H9 (cell line): ENCODE measurements at places on chromosomes 5 and 9. TPM values are rescaled to one million over a fixed set of nuclear protein-coding genes. Genes with fewer than 3 reads are reported as not detected.

DNA sequence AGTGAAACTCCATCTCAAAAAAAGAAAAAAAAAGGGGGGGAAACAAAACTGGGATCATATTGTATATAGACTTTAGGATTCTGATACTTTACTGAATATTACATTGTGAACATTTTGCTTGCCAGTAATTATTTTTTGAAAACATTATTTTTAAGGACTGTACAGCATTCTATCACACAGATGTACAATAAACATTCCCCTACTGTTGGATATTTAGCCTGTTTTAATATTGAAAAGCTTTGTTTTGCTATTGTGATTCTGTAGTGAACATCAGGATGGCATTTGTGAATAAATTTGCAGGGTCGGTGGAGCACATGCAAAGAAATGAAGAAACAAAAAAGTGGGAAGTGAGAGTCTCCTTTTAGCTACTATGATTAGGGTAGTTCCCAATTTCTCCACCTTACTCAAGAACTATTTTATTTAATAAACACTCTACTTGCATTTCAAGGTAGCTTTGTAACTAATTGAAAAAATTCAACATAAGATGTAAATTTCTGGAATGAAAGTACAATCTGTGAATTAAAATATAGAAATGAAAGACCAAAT is 18.7 kb downstream of the RASGRF2 start:
- DNase-seq = no peak

DNA sequence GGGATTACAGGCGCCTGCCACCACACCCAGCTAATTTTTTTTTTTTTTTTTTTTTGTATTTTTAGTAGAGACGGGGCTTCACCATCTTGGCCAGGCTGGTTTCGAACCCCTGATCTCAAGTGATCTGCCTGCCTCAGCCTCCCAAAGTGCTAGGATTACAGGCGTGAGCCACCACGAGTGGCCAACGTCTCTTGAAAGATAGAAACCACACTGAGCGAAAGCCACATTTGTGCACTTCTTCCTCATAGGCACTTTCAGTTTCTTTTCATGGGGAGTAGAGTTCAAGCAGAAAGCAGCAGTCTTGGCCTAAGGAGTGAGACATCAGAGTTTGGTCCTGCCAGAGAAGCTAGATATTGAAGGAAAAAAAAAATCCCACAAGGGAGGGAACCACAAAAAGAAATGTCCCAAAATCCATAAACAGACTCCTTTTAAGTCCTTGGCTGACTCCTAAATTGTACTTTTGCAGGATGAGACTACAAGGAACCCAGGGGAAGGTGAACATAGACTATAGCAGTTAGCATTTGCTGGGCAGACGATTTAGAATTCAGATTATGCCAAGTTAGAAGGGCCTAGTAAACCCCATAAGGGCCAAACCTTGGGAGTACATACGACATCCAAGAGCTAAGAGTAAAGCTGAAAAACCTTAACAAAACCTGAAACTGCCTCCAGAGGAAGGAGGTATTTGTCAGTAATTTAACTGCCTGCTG is 43.9 kb upstream of the GLIPR2 start:
- no peak for DNase-seq

DNA sequence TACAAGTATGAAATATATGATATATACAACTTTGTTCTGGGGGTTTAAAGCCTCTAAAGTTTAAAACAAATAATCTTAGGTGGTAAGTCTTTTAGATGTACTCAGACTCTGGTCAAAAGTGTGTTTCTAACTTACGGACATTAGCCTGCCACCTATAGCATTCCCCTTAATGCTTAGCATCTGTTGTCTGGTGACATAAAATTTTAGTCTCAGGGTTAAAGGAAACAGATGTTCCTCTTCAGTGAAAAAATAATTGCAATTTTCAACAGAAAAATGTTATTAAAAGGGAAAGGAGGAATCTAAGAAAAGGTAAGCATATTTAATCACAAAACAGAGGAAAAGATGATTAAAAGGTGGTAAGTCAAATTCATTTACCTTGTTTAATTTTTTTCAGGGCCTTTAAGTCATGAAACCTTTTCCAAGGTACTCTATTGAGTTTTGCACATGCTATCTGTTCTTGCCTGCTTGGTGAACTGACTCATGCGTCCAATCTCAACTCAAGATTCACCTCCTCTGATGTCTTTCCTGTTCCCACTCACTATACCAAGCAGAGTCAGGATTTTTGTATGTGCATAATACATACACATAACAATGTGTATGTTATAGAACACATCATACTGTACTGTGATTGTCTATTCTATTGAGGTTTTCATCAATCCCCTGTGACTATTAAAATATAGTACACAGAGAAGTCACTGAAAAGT is 7.9 kb downstream of the TMEM167A start:
- DNase-seq = no peak

PCDHGA3 gene
- total RNA-seq = 0.88 and 0.94 TPM in 2 replicates

DNA sequence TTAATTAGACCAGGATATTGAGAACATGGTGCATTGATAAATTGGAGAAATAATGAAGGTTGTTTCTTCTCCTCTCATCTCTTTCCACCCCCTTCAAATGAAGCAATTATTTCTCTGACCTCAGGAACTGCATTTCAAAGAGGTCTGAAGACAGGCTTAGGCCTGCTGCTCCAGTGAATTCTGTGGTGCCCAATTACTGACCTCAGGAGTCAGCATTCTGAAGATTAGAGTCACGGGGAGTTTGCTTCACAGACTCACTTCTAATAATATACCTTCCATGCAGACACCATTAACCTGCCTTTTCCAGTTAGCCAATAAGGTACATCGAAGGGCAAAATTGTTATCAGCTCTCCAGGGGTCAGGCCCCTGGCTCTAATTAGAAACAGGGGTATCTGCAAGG is 270.9 kb downstream of the GAS1 start:
- no peak for DNase-seq

GPX3 gene
- total RNA-seq = 20.4 and 20.9 TPM in 2 replicates

DNA sequence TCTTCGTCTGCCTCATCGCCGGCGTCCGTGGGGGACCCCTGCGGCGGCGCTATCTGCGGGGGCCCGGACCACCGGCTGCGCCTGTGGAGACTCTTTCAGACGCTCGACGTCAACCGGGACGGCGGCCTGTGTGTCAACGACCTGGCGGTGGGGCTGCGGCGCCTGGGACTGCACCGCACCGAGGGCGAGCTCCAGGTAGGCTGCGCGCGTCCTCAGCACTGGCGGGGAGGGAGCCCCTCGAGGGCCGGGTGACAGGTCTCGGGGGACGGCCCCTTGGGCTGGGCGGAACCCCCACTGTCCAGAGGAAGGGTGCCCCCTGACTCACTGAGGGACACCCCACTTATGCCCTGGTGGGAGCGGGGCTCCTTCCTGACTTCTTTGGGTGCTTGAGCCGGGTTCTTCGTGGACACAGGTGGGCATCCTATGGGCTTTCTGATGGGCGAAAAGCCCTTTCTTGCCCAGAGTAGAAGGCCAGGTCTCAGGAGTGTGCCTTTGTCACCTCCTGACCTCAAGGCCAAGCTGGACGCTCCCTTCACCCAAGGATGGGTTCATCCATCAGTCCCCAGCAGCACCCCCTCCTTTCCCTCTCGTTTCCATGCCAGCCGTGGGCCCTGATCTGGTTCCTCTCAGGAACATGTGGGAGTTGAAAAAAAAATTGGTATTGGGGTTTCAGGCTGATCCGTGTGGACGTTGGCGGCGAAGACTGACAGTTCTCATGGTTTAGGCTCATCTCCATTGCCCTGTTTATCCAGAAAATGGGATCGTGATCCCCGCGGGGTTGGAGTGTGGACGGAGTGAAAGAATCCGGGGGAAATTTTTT is 564 bp downstream of the SLC25A25 start:
- no peak for DNase-seq

PTGS1 gene
- 1.0 and 1.3 TPM in 2 replicates for total RNA-seq

DNA sequence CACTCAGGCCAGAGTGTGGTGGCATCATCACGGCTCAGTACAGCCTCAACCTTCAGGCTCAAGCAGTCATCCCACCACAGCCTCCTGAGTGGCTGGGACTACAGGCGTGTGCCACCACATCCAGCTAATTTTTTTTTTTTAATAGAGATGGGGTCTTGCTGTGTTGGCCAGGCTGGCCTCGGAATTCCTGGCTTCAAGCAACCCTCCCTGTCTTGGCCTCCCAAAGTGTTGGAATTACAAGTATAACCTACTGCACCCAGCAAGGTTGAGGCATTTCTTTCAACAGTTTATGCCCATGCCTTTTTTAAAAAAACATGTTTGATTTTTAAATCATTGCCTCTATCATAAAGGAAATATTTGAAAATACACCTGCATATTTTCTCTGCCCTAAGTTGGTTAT is 2.8 kb downstream of the RARS1 start:
- DNase-seq = no peak

DNA sequence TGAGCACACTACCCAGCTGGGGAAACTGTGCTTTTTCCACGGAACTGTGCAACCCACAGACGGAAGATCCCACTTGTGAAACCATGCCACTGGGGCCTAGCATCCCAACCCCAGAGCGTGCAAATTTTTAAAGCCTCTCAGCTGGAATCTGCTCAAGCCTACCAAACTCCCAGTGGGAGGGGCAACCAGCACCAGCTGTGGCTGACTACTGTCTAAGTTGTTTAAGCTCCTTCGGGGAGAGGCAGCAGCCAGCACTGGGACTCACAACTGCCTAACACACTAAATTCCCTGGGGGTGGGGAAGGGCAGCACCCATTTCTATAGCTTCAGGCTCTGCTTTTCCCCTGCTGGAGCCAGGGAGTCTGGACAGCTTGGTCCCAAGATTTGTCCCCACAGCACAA is 287.6 kb upstream of the MSX2 start:
- no peak for DNase-seq

DNA sequence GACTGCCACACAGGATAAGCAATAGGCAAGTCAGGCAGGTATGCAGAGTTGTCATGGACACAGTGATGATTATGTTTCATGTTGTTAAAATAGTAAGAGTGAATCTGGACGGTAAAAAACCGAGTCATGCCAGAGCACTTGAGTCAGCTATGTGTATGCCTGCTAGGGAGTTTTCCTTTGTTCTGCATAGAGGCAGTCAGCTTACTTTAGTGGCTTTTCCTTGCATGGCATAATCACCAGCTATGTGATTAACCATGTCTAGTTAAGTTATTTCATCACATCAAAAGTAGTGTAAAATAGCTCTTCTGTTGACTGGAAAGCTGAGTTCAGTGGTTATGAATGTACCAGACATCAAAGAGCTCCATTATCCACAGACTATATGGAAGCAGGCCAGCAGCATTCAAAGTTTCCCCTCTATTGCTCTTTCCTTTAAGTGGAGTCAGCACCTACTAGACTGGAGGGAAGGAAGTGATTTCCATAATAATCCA is 989.8 kb downstream of the TLE1 start:
- DNase-seq = no peak

GRCh38 chr5:80591352-80591751 is 21.3 kb upstream of the ANKRD34B start:
- DNase-seq = no peak

GRCh38 chr5:7415123-7415522 is 19.2 kb downstream of the ADCY2 start:
- DNase-seq = no peak

NSUN2 gene
- 115 and 116 TPM in 2 replicates for total RNA-seq

- DNase-seq = no peak
Observed at GRCh38 chr5:103186152-103186551, 66.1 kb downstream of the PPIP5K2 start.

DNA sequence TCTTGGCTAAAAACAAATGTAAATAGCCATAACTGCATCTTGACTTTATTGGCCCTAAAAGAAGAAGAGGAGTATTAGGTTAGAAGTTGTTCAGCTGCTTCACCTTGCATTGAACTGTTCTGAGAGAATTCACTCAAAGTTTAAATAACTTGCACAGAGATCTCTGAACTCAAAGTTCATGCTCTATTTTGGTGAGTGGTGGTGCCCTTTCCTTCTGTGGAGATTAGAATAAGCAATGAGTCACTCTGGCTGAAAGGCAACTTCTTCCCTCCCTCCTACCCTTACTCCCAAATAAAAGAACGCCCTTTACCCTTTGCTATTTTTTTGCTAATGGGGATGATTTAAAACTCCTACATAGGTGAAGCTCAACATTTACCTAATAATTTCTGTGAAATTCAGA is 48.9 kb downstream of the ERMP1 start:
- no peak for DNase-seq

SLC45A2 gene
- not detected in 2 replicates for total RNA-seq

DNA sequence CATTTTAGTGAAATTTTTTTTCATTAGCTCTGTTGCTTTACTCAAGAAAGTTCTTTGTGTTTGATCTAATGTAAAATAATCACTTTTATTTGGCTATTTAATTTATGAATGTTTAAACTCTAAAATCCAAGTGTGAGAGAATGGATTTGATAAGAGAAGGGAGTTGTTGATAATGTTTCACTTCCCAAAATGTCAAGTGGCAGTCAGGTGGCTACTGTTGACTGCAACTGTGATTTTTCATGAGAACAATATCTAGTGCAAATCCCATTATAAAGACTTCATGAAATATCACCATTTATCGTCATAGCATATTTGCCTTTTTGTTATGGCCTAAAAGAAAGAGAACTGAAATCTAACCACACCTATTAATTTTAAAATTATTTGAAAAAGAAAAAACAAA is 118.3 kb upstream of the SNX2 start:
- no peak for DNase-seq

PCDHGA12 gene
- total RNA-seq = 1.3 and 1.4 TPM in 2 replicates

DELE1 gene
- total RNA-seq = 72.7 and 75.3 TPM in 2 replicates

DNA sequence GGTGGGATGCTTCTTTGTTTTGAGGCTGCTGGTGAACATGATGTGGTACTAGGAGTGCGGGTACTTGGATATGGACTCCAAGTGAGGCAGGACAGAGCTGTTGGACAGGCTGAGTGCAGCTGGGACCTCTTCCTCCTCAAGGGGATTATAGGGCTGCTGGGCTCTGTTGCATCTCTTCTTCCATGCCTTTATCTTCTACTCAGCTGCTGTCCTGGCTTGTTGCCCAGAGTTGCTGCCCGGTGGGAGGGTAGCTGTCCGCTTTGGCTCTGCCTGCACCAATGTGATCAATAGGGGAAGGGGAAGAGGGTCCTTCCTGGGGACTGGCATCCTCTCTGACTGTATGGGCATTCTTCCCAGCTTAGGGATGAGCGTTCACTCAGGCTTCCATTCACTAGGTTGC is 1217.9 kb upstream of the ACO1 start:
- DNase-seq = no peak

DNA sequence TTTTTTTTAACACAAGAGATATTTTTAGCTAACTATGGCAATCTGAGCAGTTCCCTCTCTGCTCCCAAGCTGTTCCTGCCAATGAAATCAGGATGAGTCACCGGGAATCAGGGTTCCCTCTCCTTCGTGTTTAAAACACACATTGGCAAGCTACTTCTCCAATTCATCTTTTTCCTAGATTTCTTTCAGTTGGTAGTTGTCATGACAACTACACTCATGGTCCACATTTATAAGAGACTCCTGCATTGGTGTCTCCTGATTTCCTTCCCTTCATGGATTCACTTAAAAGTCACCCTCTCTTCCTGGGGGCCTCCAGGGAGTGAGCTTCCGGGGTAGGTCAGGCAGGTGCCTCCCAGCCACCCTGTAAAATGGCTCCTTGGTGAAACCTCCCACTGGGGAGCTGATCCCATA is 72.3 kb upstream of the NIPAL4 start:
- DNase-seq = no peak

DNA sequence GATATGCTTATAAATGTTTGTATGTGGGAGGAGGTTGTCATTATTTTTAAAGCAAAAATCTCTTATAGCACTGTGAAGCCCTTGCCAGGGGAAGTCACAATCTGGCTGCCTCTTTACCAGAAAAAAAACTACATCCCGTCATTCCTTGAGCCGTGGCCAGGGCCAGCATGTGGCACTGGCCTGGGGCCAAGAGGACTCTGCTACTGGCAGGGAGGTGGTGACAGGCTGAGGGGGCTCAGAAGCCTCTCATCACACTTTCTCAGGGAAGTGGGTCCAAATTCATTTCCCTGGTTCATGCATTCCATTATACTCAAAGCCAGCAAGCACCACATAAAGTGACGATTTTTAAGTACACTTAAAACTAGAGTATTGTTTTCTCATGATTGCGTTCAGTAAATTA is 457.3 kb downstream of the ZNF608 start:
- no peak for DNase-seq
